Esophagus mucosa (tissue), 1 donor: ENCODE measurements at places on chromosomes 12 and 14.
A peak's percentile ranks its signal among the peaks of the same experiment; 100 is the strongest.

- ATAC-seq: no peak
Measured at GRCh38 chr12:127489061-127489460, 777.9 kb upstream of the TMEM132C start.

DNA sequence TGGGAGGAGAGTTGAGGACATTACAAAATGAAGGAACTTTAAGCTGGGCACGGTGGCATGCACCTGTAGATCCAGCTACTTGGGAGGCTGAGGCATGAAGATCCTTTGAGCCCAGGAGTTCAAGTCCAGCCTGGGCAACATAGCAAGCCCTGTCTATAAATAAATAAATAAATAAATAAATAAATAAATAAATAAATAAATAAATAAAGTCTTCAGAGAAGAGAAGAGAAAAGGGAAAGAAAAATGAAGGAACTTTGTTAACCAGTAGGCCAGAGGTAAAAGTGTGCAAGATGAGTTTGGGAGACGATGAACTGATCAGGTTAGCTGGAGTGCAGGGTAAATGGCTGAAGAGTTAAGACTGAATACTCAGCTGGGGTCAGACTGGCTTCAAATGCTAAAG is 20.1 kb downstream of the PNMA1 start:
- no peak for ATAC-seq

GRCh38 chr14:73752297-73752992 is 38.3 kb upstream of the PNMA1 start:
- no peak for ATAC-seq

DNA sequence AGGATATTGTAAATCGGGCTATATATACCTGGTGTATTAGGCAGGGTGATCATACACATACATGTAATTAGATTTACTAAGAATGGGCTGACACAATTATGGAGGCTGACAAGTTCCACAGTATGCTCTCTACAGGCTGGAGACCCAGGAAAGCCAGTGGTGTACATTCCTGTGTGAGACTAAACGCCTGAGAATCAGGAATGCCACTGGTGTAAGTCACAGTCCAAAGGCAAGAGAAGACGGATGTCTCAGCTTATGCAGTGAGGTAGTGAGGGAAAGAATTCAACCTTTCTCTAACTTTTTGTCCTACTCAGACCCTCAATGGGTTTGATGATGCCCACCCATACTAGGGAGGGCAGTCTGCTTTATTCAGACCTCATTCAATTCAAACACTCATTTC is 57.1 kb downstream of the METTL25 start:
- ATAC-seq: no peak

DNA sequence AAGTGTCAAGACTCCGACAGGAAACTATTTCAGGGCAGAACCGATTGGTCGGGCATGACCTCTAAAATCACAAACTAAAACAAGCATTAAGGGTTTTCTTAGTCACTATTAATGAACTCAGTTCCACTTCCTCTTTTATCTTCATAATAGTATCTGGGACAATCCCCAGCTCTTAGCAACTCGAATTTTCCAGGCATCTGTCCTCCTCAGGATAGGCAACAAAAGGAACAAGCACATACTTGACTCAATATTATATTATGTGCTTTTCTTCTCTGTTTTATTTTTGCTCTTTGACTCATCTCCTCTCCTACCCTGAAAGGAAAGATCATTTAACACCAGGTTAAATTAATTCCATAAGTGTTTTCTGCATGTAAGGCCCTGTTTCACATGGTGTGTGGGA is 638.3 kb upstream of the TBX3 start:
- peak; percentile 87 for ATAC-seq

DNA sequence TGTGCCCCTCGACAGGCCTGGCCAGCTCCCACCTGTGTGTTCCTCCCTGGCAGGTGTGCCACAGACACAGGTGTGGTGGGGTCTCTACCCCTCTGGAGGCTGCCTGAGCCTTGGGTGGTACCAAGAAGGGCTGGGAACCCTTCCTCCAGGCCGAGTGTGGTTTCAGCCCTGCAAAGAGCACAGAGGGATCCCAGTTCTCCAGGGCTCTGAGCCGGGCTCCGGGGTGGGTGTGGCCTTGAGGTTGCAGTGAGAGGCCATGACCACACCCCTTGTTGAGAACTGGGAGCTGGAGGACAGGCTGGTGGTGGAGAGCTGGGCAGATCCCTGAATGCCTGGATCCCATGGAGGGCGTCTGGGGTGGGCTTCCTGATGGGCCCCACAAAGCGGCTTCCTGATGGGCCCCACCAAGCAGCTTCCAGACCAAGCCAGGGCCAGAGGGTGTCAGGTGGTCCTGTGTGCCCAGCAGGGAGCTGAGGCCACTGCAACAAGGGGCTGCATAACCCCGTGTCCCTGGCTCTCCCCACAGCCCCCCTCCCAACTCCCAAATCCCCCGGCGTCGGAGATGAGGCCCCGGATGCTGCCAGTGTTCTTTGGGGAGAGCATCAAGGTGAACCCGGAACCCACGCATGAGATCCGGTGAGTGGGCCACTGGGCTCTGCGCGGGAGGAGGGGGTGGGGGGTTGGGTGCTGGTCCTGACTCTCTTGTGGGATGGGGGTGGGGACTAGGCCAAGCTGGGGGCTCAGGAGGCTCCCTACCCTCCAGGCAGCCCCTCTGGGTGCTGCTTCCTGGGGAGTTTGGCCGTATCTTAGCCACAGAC is 16.6 kb downstream of the RFLNA start:
- ATAC-seq: peak; percentile 15

DNA sequence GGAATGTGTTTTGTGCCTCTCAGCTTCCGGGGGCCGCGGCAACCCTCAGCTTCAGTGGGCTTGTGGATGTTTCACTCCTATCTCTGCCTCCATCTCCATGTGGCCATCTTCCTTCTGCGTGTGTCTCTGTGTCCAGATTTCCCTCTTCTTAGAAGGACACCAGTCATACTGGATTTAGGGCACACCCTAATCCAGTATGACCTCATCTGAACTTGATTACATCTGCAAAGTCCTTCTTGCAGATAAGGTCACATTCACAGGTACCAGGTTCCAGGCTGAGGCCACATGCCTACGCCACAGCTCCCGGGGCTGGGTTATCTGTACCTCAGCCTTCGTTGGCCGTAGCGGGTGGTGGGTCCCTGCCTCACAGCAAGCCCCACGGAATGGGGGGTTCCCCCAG is 68.9 kb downstream of the ZNF664 start:
- ATAC-seq: peak; percentile 24

- ATAC-seq: no peak
Measured at GRCh38 chr12:84070292-84070691, 842.3 kb downstream of the SLC6A15 start.

DNA sequence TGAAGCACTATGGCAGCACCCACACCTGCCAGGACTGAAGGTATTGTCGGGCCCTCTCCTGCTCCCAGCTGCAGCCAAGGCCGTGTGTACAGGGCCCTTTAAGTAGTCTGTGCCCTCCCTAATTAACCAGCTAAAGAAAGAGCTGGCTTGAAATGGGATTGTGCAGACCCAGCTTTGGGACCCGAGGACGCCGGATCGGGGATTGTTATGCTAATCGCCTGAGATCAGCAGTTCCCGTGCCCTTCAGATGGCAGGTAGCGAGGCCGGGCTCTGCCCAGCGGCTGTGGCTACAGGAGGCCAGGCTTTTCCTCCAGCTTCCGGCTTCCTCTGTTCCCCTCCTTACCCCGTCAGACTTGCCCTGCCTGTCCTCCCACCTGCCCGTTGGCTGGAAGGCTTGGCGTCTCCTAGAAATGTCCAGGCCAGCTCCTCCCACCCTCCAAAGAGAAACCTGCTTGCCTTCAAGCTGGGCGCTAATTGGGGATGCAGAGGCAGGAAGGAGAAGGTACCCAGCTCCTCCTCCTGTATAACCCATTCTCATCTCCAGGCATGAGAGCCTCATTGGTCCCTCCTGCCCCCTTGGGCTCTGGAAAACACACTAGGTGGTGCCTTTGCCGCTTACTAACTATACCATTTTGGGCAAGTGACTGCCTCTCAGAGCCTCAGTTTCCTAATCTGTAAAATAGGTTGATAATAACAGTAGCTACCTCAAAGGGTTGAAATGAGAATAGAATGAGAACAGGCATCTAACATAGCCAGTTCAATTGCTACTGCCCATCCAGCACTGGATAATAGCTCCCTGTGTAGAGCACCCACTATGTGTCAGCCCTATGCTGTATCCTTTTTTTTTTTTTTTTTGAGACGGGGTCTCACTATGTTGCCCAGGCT is 25.8 kb upstream of the MSI1 start:
- ATAC-seq: peak; percentile 96

DNA sequence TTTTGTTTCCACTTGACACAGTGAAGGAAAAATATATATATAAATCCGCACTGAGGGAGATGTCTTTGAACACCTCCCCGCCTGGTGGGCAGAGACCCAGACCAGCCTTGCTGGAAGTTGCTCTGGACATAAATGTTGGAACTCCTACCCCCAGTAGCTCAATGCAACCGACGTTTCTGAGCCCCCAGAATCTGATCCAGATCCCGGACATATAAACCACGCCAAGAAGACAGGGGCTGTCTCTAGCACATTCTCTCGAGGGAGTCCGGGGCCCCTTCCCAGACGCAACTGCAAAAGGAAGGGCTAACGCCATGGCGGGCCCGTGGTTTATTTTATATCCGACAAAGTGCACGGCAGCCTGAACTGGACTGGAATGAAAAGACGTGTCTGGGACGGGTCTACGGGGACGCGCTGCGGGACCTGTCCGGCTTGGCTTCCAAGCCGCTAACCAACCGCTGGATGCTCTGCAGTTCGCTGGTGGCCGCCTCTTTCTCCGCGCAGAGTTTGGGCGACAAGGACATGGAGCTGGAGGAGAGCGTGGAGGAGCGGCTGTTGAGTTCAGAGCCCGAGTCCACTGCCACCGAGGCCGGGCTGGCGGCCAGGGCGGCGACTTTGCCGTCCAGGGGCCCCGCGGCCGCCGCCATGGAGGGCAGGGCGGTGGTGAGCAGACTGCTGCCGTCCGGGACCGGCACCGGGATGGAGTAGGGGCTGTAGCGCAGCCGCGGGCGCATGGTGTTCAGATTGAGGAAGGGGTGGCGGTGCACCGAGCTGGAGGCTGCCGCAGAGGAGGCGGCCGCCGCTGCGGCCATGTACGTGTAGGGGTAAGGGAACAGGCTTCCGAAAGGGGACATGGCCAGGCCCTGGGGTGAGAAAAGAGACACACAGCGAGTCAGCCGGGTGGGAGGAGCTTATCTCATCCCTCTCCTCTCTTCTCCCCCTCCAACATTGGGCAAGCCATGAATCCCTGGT is 12.2 kb downstream of the TBX3 start:
- ATAC-seq: no peak

GRCh38 chr12:50662116-50662510 is 101.8 kb upstream of the ATF1 start:
- ATAC-seq: no peak

- ATAC-seq: no peak
Measured at GRCh38 chr12:127629066-127629820, 637.7 kb upstream of the TMEM132C start.

DNA sequence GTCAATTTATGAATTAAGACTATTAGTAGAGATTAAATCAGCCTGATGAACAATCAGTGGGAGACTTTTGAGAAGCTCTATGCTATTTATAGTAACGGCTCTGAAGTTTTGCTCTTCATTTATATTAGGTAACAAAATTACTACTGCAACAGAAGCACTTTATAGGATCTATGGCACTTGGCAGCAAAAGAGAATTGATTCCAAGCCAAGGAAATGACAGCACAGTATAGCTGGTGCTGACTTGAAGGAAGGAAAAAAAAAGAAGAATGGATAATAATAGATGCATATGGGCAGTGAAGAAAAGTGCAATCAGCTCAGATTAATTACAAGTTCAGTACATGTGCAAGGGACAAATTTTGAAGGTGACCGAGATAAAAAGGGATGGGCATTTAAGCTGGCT is 228.2 kb upstream of the PPFIA2 start:
- ATAC-seq: no peak

DNA sequence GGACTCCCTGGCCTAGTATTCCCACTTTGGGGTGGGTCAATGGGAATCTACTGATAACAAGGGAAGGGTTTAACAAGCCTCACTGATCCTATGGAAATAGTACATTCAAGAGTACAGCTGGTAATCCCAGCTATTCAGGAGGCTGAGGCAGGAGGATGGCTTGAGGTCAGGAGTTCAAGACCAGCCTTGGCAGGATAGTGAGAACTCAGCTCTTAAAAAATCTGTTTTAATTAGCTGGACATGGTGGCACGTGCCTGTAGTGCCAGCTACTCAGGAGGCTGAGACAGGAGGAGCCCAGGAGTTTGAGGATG is 4.5 kb downstream of the POMT2 start:
- ATAC-seq: no peak

DNA sequence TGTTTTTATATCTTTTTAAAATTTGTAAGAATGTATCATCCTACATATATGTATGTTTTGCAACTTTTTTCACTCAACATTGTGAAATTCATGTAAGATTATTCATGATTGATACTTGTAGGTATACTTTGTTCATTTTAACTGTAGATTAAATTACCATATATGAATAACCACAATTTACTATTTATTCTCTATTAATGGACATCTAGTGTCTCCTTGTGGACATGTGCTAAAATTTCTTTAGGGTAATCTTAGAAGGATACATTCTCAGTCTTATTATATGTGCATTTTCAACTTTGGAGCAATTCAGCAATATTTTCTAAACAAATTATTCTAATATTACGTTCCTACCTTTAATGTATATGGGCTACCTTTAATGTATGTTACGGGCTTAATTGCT is 192.4 kb downstream of the FUT8 start:
- ATAC-seq: no peak

- no peak for ATAC-seq
Measured at GRCh38 chr14:93879362-93879983, 47.7 kb upstream of the FAM181A start.

GRCh38 chr12:32036477-32037263 is 70.0 kb upstream of the BICD1 start:
- no peak for ATAC-seq
